ENCODE measurements at places on chromosomes 4 and X. TPM values are rescaled to one million over a fixed set of nuclear protein-coding genes. Genes with fewer than 3 reads are reported as not detected.

GRCh38 chr4:2303686-2304320, 41.9 kb upstream of the MXD4 start:
- H3K27me3 ChIP-seq: peaks cover 2% of the 10 kb centered on the region
- H3K4me1 ChIP-seq: no peaks in the 10 kb centered on the region
- peaks cover 6% of the 10 kb centered on the region for H3K36me3 ChIP-seq
- H3K27ac ChIP-seq: no peak overlapping the region
- no peak overlapping the region for H3K4me3 ChIP-seq

GRCh38 chrX:95974096-95974470, 710.6 kb upstream of the DIAPH2 start:
- no peaks in the 10 kb centered on the region for H3K27me3 ChIP-seq
- no peak overlapping the region for H3K4me3 ChIP-seq
- no peaks in the 10 kb centered on the region for H3K36me3 ChIP-seq
- no peak for DNase-seq

- H3K4me1 ChIP-seq: no peaks in the 10 kb centered on the region
- H3K36me3 ChIP-seq: no peaks in the 10 kb centered on the region
- H3K27me3 ChIP-seq: no peaks in the 10 kb centered on the region
- no peak overlapping the region for H3K4me3 ChIP-seq
Observed at GRCh38 chr4:32429151-32429550, 1709.0 kb downstream of the PCDH7 start.

DNA sequence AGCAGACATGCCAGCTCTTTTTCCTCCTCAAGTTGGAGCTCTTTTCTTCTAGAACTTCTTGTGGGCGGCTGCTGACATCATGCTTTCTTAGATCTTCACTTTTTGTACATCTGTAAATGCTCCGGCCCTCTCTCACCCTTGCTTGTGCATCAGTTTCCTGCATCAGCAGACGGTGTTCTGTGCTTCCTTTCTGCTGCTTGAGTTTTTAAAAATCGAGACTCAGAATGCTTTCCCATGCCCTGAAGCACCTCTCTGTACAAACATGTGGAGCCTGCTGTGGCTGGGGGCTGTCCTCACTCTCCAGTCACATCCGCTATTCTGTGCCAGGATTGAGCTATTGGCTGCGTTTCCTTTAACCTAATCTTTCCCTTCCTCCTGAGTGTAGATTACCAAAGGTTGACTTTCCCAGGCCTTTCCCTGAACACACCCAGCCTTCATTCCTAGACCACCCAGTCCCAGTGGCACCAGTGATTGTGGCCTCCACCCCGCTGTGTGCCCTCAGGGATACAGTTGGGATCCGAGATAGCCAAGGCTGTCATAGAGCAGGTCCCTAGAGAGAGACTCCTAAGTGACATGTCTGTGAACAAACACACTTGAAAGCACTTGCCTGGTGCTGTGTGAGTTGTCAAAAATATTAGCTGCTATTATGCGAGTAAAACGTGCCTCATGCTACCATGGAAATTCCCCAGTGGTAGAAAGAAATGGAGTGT, 41.9 kb downstream of the TNIP2 start:
- no peaks in the 10 kb centered on the region for H3K27me3 ChIP-seq
- H3K4me3 ChIP-seq: peak overlapping the region; percentile 35
- H3K27ac ChIP-seq: peak overlapping the region; percentile 84
- peak; percentile 38 for DNase-seq

GRCh38 chr4:58749206-58749605, 1639.0 kb upstream of the IGFBP7 start:
- no peaks in the 10 kb centered on the region for H3K4me1 ChIP-seq
- H3K36me3 ChIP-seq: no peaks in the 10 kb centered on the region
- H3K4me3 ChIP-seq: no peak overlapping the region

GRCh38 chr4:6972911-6973310, 63.3 kb downstream of the TBC1D14 start:
- peaks cover 13% of the 10 kb centered on the region for H3K4me1 ChIP-seq
- no peak overlapping the region for H3K4me3 ChIP-seq
- H3K27me3 ChIP-seq: no peaks in the 10 kb centered on the region
- peaks cover 19% of the 10 kb centered on the region for H3K36me3 ChIP-seq
- no peak for DNase-seq
- H3K27ac ChIP-seq: peak overlapping the region; percentile 59

CACNA1F gene
- 0.05 TPM for total RNA-seq

USP17L5 gene
- not detected for total RNA-seq

ADAMTS3 gene
- not detected for total RNA-seq

OGT gene
- 305 TPM for total RNA-seq

DNA sequence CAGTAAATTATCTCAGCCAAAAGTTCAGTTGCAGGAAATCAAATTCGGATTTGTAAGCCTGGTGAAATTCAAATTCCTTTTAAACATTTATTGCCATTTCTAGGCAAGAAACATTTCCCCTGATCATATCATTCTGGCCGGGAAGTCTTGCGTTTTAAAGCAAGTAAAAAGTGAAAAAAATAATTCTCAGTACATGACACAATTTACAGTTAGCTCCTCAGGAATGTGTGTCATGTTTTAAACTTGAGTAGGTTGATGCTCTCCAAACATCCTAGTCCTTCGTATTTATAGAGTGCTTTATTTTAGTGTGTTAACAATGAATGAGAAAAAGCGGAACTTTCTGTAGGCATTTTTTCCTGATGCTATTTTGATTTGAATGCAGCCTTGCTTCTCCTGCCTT, 158.3 kb upstream of the SCML1 start:
- no peaks in the 10 kb centered on the region for H3K4me1 ChIP-seq
- H3K27ac ChIP-seq: no peak overlapping the region
- peaks cover 4% of the 10 kb centered on the region for H3K27me3 ChIP-seq
- no peak overlapping the region for H3K4me3 ChIP-seq
- DNase-seq: no peak

NXF2 gene
- total RNA-seq: not detected

- DNase-seq: peak; percentile 7
- peaks cover 31% of the 10 kb centered on the region for H3K4me1 ChIP-seq
Observed at GRCh38 chrX:24260842-24261550, 52.9 kb downstream of the SUPT20HL2 start.

DNA sequence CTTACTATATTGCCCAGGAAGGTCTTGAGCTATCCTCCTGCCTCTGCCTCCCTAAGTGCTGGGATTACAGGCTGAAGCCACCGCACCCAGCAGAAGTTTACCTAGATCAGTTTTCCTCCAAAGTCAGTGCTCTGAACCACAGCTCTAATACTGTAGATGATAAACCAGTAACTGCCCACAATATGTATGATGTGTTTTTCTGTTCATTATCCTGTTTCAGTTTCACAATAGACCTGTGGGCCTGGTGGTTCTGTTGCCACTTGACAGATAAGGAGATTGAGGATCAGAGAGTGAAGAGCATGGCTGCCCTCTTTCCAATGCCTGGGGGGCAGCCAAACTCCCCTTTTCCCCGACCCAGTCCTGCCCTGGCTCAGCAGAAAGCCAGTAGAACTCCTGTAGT, 87.0 kb downstream of the EFNB1 start:
- no peak for DNase-seq
- H3K27ac ChIP-seq: no peak overlapping the region
- no peak overlapping the region for H3K4me3 ChIP-seq
- no peaks in the 10 kb centered on the region for H3K27me3 ChIP-seq

DNA sequence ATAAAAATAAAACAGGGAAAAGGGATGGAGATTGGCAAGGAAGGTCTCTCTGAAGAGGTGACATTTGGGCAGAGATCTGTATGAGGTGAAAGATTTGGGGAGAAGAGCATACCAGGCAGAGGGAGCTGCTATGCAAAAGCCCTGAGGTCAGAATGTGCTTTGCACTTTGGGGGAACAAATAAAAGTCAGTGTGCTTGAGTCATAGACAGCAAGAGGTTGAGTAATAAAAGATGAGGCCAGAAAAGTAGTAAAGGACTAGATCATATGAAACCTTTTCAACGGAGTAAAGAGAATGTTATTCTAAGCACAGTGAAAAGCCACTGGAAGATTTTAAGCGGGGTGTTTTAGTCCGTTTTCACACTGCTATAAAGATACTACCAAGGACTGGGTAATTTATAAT, 76.5 kb upstream of the TEX13A start:
- H3K36me3 ChIP-seq: no peaks in the 10 kb centered on the region
- H3K27ac ChIP-seq: no peak overlapping the region
- no peaks in the 10 kb centered on the region for H3K4me1 ChIP-seq
- no peak for DNase-seq
- H3K4me3 ChIP-seq: no peak overlapping the region

- DNase-seq: no peak
- H3K4me1 ChIP-seq: peaks cover 45% of the 10 kb centered on the region
- peaks cover 2% of the 10 kb centered on the region for H3K27me3 ChIP-seq
- H3K27ac ChIP-seq: peak overlapping the region; percentile 71
Observed at GRCh38 chrX:39161611-39162255, 360.5 kb downstream of the MID1IP1 start.

OPN1MW2 gene
- total RNA-seq: not detected
